Upper lobe of left lung (tissue), 6 donors: ENCODE measurements at places on chromosomes 2 and 18. TPM values are rescaled to one million over a fixed set of nuclear protein-coding genes. Genes with fewer than 3 reads are reported as not detected.

The UCN gene
- 2.6 TPM for total RNA-seq

The L3MBTL4 gene
- 13.2 TPM for total RNA-seq

The CNRIP1 gene
- total RNA-seq, result 26.4 TPM

The AQP12A gene
- not detected for total RNA-seq

The SLC5A7 gene
- 1.3 TPM for total RNA-seq

The GNLY gene
- total RNA-seq, result 16.4 TPM

The FBXO48 gene
- total RNA-seq, result 0.46 TPM

The DNAJC27 gene
- 4.9 TPM for total RNA-seq

The ZNF513 gene
- 14.8 TPM for total RNA-seq

The HTR2B gene
- 0.33 TPM for total RNA-seq

The ANKRD30BL gene
- not detected for total RNA-seq

The FBXO41 gene
- 3.7 TPM for total RNA-seq

The ITGB6 gene
- 73.5 TPM for total RNA-seq

The RABL2A gene
- 19.9 TPM for total RNA-seq

The PKDCC gene
- total RNA-seq, result 65.0 TPM

The UPP2 gene
- total RNA-seq, result not detected
